ENCODE measurements at places on chromosomes 4 and X.

DNA sequence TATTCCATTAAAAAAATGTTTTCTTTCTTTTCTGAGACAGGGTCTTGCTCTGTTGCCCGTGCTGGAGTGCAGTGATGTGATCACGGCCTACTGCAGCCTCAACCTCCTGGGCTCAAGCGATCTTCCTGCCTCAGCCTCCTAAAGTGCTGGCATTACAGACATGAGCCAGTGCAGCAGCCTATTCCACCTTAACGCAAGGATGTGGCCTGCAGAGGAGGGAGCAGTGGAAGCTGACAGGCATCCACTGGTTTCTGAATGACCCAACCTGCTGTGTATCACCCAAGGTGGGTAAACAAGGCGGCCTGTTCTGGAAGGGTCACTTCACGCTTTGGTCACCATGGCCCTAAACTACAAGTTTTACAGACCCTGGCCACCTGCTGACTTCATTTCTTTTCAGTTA is 60.8 kb downstream of the ACOX3 start:
- no peak for DNase-seq

- no peak for DNase-seq
Observed at GRCh38 chr4:189081826-189082225, 858.8 kb upstream of the FRG1 start.

DNA sequence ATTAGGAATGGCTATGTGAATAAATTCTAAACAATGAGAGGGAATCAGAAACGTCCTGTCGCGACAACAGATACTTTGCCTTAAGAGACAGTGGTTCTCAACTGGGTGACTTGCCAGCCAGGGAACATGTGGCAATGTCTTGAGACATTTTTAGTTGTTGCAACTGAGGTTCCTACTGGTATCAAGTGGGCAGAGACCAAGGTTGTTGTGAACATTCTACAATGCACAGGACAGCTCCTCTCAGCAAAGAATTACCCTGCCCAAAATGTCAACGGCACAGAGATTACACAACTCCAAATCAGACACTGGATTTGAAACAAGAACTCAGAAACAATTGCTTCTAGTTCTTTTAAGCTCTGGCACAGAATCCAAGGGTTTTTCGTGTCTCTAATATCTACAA is 128.6 kb downstream of the ARHGAP6 start:
- DNase-seq = no peak

DNA sequence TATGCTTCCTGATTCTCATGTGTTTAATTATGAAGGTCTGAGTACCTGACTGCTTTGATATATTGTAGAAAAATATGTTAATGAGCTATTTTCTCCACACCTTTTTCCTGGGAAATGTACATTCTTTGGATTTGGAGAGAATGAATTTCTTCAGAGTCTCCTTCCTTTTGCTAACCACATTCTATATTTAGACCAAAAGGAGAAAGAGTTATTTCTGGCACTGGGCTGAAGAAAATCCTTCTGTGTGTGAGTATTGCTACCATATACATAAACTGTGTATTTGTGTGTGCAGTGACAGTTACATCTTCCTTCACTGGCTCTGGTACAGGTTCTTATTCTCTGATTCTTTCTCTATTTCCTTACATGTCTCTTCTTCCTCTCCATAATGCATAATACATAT is 44.5 kb upstream of the PGRMC2 start:
- no peak for DNase-seq

- no peak for DNase-seq
Observed at GRCh38 chr4:107733431-107733925, 13.4 kb upstream of the PAPSS1 start.

GRCh38 chr4:141654098-141654497 is 17.7 kb downstream of the IL15 start:
- no peak for DNase-seq

DNA sequence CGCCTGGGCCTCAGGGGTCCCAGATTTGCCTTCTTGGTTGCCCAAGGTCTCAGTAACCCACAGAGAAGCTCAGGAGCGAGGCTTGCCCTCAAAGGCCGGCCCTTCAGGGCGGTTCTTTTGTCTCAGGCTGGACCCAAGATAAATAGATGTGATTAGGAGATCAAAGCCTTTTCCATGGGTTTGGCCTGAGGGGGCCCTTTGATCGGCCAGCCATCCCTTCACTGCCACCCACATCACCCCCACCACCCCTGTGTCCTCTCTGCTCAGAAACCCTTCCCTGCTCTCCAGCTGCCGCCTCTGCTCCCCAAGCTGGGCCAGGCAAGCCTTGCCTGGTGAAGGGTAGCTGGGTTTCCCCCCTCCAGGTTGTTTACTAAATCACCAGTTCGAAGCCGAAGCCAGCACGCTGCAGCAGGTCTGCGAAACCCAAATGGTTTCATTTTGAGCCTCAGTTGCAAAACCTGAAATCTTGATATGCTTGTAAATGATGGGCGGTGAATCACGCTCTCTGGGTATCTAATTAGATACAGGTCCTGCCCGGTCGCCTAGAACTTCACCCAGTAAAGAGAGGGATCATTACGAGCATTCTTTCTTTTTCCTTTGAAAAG is 202.6 kb upstream of the BCOR start:
- DNase-seq = no peak

DNA sequence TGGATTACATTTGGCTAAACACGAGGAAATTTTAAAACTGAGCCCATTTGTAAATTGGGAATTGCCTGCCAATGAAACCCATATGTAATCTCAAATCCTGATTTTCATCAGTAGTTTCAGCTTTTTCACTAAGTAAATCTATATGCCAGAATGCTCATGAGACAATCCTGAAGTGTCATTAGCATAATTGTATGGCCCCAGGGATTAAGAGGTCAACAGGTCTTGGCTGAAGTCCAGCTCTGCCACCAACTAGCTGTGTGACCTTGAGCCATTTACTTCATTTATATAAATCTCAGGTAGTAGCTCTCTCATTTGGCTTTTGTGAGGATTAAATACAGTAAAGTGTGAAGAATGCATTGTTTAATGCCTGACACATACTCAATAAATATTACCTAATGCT is 320.5 kb upstream of the EMCN start:
- no peak for DNase-seq

GRCh38 chr4:165553221-165553810 is 174.5 kb downstream of the CPE start:
- DNase-seq = no peak

- no peak for DNase-seq
Observed at GRCh38 chr4:10872833-10873517, 188.4 kb upstream of the CLNK start.

- DNase-seq = no peak
Observed at GRCh38 chr4:15343000-15343399, 84.8 kb upstream of the C1QTNF7 start.

- no peak for DNase-seq
Observed at GRCh38 chrX:50098749-50099148, 102.1 kb downstream of the AKAP4 start.

- DNase-seq = no peak
Observed at GRCh38 chrX:7904562-7904961, 22.7 kb downstream of the PNPLA4 start.

GRCh38 chr4:96887857-96888256 is 1048.0 kb downstream of the PDHA2 start:
- DNase-seq = no peak

DNA sequence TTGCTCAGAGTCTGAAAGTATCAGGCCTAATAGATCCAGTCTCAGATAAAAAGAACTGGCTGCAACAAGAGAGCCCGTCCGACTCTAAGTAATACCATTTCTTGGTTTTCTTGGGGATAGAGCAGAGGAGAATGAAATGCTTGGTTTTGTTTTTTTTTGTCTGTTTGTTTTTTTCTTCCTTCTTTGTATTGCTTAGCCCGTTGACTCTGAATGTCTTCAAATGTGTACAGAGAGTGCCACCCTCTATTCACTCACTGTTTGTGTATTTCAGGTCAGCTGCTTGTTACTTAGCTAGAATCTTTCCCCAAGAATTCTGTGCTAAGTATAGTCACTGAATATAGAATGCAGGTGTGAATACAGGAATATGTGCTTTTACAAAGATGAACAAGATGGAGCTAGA is 5.7 kb upstream of the TMEM156 start:
- DNase-seq = no peak

DNA sequence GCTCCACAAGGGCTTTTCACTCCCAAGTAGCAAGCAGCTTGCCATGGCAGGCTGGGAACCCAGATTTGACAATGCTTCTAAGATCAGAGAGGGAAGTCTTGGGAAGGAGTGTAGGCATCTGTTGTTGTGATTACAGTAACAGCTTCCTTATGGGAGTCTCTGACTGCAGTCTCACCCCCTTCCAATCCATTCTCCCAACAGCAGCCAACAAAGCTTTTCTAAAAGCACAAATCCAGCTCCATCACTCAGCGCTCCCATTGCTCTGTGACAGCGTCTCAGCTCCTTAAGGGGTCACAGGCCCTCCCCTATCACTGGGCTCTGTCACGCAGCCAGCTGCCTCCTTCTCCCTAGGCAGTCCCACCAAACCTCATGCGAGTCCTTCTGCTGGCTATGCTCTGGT is 7.1 kb downstream of the IGFBP7 start:
- DNase-seq = no peak

DNA sequence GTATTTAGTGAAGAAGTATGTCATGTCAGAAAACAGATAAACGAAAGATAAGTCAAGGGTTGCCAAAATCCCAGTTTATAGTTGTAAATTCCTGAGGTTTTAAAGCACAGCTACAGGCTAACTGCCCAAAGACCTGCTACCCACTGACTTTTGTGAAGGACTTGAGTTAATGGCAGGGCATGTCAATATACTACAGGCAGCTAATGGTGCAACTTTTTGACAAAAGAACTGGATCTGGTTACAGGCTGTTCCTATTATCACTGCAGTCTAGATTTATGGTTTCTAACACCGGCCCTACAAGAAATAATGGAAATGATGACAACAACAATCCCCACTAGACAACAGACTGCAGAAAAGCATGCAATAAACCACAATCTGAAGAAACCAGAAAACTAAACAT is 6.4 kb downstream of the SCML2 start:
- DNase-seq = no peak

DNA sequence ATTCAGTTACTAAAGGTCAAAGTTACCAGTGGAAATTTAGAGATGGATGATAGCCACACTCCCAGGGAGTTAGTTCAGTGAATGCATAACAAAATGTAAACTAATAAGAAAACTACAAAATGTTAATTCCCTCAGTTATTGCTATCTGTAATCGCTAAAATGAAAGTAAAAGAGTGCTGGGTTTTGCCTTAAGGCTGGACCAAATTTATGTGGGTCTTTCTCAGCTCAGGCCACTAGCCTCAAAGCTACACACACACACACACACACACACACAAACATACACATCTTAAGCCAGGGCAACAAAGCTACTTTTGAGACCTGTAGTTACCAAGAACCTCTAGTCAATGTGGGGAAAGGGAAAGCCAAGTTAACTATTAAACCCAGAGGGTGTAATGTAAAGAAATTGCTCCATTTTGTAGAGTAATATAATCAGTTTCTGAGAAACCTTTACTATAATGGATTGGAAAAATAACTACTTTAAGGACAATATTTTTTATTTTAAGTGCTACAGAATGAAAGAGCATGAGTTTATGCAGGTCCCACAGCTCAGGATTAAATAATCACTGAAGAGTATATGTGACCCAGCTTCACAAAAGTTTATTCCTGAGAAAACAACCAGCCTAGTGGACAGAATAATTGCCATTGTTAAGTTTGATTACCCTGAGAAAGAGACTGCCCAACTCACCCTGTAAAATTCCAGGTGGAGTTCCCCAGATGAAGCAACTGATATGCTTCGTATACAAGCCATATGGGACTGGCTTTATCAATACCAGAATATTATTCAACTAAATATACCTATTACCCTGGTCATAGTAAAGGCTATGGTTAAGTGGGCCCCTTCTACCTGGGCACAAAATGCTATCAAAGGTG is 8.9 kb upstream of the UGT2A3 start:
- no peak for DNase-seq

DNA sequence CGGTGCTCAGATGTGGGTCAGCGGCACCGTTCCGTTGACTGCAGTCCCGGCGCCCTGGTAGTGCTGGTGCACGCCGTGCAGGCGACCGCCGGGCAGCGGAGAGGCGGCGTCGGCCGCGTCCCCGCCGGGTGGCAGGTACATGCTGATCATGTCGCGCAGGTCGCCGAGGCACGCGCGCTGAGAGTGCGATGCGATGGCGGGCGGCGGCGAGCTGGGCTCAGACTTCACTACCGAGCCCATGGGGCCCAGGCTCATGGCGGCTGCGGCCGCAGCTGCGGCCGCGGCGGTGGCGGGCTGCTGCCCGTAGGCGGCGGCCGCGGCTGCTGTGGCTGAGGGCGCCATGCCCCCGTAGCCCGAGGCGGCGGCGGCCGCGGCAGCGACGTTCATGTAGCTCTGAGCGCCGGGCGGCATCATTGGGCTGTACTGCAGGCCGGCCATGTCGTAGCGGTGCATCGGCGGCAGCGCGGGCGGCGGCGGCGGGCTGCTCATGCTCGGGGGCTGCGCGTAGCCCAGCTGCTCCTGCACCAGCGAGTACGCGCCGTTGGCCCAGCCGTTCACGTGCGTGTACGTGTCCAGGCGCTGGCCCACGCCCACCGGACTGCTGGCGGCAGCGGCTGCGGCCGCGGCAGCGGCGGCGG is 1.0 kb downstream of the SOX3 start:
- no peak for DNase-seq

GRCh38 chr4:3666263-3666662 is 99.9 kb upstream of the ADRA2C start:
- DNase-seq = no peak

DNA sequence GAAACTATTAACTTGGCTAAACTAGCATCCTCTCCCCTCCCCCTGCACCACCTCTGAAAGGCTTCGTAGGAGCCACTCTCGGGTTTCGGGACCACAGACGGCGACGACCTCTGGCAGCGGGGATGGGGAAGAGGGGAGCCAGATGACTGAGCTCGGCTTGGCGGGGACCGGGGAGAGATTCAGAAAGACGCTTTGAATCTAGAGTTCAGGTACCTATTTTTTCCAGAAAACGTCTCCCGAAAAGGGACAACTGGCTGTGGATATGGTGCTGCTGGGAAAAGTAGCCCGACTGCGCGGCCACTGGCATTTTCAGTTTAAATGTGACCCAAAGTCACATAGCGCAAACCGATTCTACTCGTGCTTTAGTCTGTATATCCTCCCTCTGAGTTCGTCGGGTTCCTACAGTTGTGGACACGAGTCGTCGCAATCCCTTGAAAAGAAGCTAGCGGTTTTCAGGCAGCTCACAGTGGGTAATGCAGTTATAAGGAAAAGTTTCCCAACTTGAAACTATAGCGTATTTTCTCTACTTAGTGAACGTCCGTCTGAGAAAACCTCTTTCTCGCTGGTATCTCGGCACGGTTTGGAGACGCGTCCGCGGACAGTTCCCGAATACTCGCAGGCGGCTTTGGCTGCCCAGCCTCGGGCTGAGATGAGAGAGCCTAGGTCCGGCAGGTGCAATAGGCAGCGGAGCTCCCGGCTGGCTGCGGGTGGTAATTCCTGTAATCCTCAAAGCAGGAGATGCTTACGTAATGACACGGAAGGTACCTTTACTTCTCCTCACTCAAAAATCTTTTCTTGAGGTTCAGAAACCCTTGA is 1.3 kb downstream of the PARM1 start:
- DNase-seq = no peak

- DNase-seq = no peak
Observed at GRCh38 chr4:79466621-79467020, 58.6 kb upstream of the GK2 start.

- no peak for DNase-seq
Observed at GRCh38 chrX:151397741-151398070, 700 bp downstream of the VMA21 start.

- DNase-seq = no peak
Observed at GRCh38 chr4:11765849-11766453, 337.3 kb upstream of the HS3ST1 start.

GRCh38 chrX:1521459-1521956 is 15.5 kb downstream of the P2RY8 start:
- no peak for DNase-seq

GRCh38 chrX:152907084-152907651 is 9.3 kb downstream of the ZNF185 start:
- no peak for DNase-seq

All from activated CD8-positive, alpha-beta memory T cell treated with anti-CD3 and anti-CD28 coated beads for 1 hour (primary cell).